ENCODE measurements at places on chromosomes 4 and X.

- DNase-seq: no peak
These were observed 169.4 kb downstream of the CPEB2 start for GRCh38 chr4:15171725-15172124.

DNA sequence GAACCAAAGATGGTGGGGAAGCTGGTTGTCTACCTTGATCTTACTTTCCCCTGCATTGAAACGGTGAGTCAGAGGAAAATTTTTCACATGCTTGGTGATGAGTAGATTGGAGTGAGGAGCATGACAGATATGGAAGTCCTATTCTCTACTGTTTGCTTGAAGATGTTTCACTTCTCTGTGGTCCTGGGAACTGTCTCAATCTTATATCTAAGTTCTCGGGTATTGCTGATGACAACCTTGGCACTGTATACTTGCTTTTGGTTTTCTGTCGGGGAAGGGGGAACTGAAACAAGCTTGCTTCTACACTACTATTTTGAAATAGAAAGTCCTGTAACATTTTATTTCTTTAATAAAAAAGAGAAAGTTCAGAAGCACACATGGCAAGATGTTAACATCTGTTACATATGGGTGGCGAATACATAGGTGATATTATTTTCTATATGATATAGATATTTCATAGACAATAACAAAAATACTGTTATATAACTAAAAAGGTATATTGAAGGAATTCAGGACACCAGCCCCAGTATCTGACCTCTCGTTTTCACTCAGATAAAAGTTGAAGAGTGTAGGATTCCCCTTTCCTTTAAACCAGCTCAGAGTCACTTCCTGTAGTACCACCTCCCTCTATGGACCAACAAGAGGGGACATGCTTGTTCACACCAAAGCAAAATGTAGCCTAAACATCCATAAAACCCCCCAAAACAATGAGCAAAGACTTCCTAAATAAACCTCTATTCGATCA, 88.8 kb downstream of the FMR1NB start:
- no peak for DNase-seq

GRCh38 chr4:185709802-185710486, 102.0 kb downstream of the SORBS2 start:
- DNase-seq: no peak

DNA sequence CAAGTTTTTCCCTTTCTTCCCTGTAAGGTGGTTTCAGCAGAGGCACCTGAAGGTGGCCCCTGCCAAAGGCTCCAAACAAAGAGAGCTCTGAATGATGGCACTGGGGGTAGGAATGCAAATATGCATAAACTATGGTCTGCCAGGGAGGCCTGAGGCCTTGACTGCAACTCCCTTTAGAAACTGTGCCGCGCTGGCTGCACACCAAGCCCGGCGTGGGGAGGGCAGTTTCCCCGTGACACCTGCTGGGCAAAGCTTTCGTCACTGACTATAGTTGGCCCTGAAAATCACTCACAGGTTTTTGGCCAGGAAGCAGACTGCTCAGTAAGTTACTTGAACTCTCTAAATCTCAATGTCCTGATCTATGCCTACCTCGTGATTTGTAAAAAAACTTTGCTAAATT, 97.8 kb upstream of the ATOH1 start:
- no peak for DNase-seq

- DNase-seq: no peak
These were observed at the start of gene LDB2 for GRCh38 chr4:16897991-16898827. LDB2 (minus strand) TSS chr4:16898645.

GRCh38 chr4:52091801-52092200, 40.7 kb downstream of the SPATA18 start:
- DNase-seq: no peak

- no peak for DNase-seq
These were observed 144.9 kb downstream of the STIM2 start for GRCh38 chr4:27005501-27005900.

GRCh38 chr4:3223956-3224748, 24.8 kb upstream of the MSANTD1 start:
- no peak for DNase-seq

- DNase-seq: no peak
These were observed 116.5 kb downstream of the UCHL1 start for GRCh38 chr4:41373221-41373620.

- DNase-seq: no peak
These were observed 2.8 kb upstream of the SRP72 start for GRCh38 chr4:56464581-56464980.

DNA sequence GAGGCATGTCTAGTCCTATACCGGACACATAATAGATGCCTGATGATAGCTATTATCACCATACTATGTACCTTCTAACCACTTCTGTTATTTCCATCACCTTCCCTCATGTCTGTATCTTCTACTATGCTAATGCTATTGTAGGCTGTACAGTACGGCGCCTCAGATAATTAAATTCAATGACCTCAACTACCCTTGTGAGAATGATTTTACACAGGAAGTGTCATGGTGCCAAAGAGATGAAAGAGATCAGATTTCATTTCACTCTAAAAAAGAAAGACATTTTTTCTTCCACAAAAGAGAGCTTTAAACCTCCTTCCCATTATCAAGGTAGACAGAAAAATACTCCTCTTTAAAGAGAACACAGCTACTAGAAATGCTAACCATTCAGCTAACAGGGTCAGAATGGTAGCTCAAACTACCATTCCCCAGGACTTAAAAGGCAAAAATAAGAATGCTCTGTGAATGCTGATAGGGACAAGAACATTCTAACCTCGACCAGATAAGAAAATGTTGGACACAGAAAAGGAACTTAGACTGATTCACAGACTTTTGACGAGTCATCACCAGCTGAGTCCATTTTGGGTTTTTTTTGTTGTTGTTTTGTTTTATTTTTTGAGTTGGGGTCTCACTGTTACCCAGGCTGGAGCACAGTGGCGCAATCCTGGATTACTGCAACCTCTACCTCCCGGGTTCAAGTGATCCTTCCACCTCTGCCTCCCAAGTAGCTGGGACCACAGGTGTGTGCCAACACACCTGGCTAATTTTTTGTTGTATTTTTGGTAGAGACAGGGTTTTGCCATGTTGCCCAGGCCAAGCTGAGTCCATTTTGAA, 99.2 kb upstream of the RAPGEF2 start:
- DNase-seq: no peak

DNA sequence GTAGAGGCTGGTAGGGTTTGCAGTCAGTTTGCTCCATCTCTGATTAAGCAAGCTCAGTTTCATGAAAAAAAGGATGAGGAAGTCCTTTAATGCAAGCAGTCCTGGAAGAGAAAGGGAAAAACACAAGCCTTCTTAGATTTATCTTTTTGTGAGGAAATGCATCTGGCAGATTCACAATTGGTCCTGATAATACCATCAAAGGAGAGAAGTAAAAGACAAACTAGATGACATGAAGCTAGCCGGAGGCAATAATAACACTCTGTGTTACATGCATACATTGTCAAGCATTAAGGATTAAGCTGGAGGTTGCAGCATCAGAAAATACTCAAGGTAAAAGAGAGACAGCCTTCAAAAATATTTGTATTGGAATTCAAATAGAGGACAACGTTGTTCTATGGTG, 356.0 kb upstream of the TEX13C start:
- no peak for DNase-seq

- no peak for DNase-seq
These were observed 665 bp downstream of the TIGD2 start for GRCh38 chr4:89111833-89112563.

GRCh38 chr4:111046811-111047210, 423.9 kb upstream of the PITX2 start:
- no peak for DNase-seq

DNA sequence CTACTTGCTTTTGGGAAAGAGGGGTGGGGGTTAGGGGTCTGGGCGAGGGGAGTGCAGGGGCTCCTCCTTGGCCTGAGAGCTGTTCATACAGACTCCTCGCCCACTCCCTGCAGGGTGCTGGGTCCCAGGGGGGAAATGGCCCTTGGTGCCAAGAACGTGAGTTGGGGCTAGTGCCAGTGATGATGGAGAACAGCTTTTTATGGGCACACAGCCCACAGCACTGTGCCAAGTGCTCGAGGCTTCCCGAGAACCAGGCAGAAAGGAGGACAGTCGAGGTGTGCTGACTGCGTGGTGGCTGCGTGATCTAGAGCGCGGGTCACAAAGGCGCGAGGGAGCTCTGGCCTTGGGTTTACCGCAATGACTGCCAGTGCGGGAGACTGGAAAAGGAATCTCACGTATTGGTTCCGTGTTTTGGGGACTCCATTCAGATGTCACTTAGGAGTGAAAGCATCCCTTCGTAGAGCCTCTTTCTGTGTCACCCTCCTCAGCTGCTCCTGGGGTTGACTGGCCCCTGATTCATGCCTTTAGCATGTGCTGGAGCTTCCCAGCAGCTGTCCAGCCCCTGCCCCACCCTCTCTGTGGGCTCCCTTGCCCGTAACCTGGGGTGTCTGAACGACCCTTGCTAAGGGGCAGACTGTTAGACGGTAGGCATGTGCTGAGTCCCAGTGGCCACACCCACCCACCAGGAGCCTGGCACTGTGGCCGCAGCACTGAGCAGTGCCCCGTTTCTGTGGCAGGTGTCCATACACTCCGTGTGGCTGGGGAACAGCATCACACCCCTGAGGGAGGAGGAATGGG, 20.9 kb upstream of the MSANTD1 start:
- DNase-seq: no peak

GRCh38 chr4:97593248-97593647, 550.0 kb downstream of the STPG2 start:
- no peak for DNase-seq

DNA sequence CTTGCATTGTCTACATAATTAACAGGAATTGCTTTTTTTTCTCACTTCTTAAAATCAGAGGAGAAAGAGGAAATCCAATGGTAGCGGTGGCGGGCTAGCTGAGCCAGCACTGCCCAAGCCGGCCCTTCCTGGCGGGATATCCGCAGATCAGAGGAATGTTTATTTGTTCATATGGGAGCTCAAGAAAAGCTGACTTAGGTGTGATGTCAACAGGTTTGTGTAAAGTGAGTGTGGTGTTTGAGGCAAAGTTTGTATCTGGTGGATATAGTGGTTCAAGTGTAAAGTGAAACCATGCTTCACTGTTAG, 466 bp upstream of the SLC39A8 start:
- no peak for DNase-seq

DNA sequence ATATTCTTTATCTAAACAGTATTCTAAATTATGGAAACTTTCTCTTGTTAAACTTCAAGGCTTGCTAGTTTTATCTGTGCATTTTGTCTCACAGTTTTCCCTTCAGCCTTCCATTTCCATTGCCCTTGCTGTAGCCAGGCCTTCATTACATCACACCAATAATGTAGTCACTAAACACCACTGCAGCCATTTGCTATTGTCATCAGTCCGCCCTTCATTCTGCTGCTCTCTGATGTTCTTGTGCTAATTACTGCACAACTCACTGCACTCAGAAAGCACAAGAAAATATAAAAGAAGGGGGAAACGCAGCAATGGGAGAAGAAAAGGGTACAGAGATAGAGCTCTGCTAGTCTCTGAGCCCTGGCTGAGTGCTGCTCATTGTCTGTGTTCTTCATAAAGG, 239.6 kb upstream of the FSTL5 start:
- DNase-seq: no peak

- DNase-seq: no peak
These were observed 71.0 kb downstream of the SNCA start for GRCh38 chr4:89765966-89766365.

- peak; percentile 11 for DNase-seq
These were observed 37.0 kb upstream of the ZBTB33 start for GRCh38 chrX:120213438-120214265.

DNA sequence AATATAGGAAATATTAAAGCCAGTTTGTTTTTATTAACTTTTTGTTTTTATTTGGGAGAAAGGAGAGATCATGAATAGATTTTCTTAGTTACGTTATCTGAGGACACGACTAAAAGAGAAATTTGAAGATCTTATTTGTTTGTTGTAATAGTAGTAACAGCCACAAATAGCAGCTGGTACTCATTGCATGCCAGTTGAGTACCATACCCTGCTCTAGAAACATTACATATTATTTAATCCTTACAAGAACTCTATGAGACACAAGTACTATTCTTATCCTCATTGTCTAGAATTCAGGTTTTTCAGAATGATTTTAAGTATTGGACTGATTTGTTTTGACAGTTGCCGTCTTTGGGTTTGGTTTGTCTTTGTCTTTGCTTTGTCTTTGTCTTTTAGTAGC, 31.8 kb downstream of the USP53 start:
- no peak for DNase-seq

DNA sequence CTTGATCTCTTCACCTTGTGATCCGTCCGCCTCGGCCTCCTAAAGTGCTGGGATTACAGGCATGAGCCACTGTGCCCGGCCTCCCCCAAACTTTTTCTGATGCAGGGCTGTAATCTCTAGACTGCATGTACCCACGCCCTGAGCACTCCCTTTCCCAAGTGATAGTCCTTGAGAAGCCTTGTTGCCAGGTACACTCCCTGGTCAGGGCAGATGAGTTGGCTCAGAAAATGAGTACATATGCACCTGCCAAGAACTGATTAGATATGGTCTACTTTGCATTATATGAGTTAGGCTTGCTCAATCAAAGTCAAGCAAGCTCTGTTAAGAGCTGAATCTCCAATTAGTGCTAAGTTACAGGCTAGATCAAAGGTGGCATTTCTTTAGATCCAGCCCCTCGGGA, 20.3 kb downstream of the APOO start:
- DNase-seq: no peak

DNA sequence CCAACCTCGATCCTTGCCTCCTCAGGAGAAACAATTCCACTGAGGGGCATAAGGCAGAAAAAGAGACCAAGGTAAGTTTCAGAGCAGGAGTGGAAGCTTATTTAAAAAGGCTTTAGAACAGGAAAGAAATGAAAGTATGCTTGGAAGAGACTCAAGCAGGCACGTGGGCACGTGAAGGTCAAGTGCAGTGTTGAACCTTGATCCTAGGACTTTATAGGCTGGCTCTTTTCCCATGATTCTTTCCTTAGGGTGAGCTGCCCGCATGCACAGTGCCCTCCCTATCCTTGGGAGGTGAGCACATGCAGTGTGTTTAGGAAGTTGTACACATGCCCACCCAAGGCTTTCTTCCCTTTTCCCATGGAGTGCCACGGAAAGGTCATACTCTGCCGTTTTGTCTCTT, 4.0 kb upstream of the PI4K2B start:
- DNase-seq: no peak

GRCh38 chr4:174702979-174703478, 126.0 kb downstream of the GLRA3 start:
- DNase-seq: no peak

DNA sequence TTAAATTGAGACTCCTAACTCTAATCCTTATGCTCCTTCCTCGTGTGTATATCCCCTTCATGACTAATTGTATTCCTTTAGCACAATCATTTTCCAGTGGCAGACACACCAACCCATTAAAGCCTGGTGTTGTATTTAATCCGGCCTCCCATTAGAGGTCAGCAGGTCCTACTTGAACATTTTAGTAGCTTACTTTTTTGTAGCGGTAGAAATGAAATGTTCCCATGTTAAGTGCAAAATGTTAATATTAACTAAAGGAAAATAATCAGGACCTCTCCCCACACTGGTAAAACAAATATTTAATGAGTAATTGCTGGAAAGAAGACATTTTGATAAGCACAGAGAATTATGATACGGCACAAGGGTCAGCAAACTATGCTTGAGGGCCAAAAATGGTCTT, 3.4 kb downstream of the RAB33B start:
- DNase-seq: no peak

All from T-helper 22 cell (primary cell).